ENCODE measurements at places on chromosomes 1 and 21. TPM values are rescaled to one million over a fixed set of nuclear protein-coding genes. Genes with fewer than 3 reads are reported as not detected.

GRCh38 chr1:204621996-204622395 lies 63.5 kb downstream of the LRRN2 start:
- DNase-seq = no peak

GRCh38 chr1:66732407-66733166 lies 19.7 kb upstream of the DYNLT5 start:
- DNase-seq = no peak

GRCh38 chr1:200869753-200870391 lies 2.9 kb upstream of the GPR25 start:
- DNase-seq = no peak

GRCh38 chr1:93172778-93173177 lies 7.4 kb downstream of the TMED5 start:
- DNase-seq = no peak

- no peak for DNase-seq
Observed at GRCh38 chr21:44869781-44870747, 3.4 kb downstream of the PTTG1IP start.

The CHI3L2 gene
- not detected for total RNA-seq

The CELA2B gene
- total RNA-seq = not detected
